Muscle of back (tissue), 13 donors: ENCODE measurements at places on chromosomes 2 and 18.

GRCh38 chr2:206328974-206329373 lies 54.5 kb downstream of the ZDBF2 start:
- peak; percentile 3 for DNase-seq

DNA sequence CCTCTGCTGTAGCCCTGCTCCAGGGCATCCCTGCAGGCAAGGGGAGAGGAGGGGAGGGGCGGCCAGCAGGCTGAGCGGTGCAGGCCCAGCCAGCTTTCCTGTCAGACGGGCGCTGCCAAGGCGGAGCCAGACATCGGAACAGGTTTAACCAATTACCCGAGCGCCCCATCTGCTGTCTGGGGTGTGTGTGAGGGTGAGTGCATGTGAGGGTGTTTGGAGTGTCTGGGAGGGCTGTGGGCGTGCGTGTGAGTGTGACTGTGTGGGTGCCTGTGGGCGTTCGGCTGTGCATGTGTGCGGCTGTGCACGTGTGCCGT lies 20.0 kb downstream of the EMX1 start:
- DNase-seq, result no peak

GRCh38 chr2:6368281-6368680 lies 497.4 kb downstream of the CMPK2 start:
- DNase-seq, result peak; percentile 66

GRCh38 chr18:78641689-78642231 lies 337.9 kb upstream of the SALL3 start:
- no peak for DNase-seq

GRCh38 chr2:40725040-40725439 lies 273.1 kb upstream of the SLC8A1 start:
- no peak for DNase-seq

- DNase-seq, result no peak
These were observed 66.6 kb downstream of the DIS3L2 start for GRCh38 chr2:232028071-232028470.

GRCh38 chr2:65663831-65664407 lies 231.5 kb upstream of the SPRED2 start:
- no peak for DNase-seq

- no peak for DNase-seq
These were observed 17.9 kb upstream of the FIGN start for GRCh38 chr2:163753726-163754125.

GRCh38 chr2:16722126-16722525 lies 56.5 kb upstream of the CYRIA start:
- DNase-seq, result no peak

DNA sequence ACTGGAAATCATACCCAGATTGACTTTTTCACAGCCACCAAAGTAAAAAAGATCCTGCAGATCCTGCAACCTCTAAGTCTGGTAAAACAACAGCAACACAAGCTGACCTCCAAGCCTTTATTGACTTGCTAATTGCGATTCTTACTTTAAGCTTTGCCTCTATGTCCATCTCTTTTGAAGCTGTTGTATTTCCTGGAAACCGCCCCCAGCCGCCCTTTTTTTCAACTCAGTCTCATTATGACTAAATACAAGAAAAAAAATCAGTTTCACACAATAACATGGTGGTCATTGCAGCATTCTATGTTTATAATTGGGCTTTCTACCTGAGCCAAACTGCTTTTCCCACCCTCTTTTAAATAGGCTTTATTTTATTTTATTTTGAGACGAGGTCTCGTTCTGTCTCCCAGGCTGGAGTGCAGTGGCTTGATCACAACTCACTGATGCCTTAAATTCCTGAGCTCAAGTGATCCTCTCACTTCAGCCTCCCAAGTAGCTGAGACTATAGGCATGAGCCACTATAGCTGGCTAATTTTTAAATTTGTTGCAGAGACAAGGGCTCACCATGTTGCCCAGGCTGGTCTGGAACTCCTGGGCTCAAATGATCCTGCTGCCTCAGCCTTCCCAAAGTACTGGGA lies 76.2 kb downstream of the MOGAT1 start:
- no peak for DNase-seq

DNA sequence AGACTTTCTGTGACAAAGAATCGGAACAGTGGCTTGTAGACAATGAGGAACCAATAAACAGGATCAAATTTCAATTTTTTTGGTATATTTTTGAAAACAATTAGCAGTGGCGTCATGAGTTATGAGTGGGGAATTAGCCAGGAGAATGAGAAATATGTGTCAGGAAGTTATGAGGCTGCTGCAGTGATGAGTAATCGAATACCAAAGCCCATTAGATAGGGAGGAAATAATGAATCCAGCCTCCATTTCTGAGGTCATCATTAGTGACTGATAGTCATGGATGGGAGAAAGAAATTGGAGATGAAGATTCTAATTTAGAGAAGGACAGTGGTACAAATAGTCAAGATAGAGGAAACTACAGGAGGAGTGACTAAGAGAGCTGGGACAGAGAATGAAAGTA lies 673.1 kb upstream of the VRK2 start:
- no peak for DNase-seq

- no peak for DNase-seq
These were observed 28.6 kb downstream of the BOD1L2 start for GRCh38 chr18:57175532-57175931.

GRCh38 chr2:34810456-34810855 lies 1211.4 kb upstream of the FAM98A start:
- peak; percentile 18 for DNase-seq

GRCh38 chr18:77106331-77106730 lies 26.3 kb downstream of the MBP start:
- no peak for DNase-seq

GRCh38 chr2:96412307-96413258 lies 77.0 kb downstream of the NCAPH start:
- no peak for DNase-seq
